NAMALWA (cell line): ENCODE measurements at places on chromosomes 3 and 15.

GRCh38 chr3:186057594-186057993 is 51.3 kb downstream of the ETV5 start:
- no peak for DNase-seq

DNA sequence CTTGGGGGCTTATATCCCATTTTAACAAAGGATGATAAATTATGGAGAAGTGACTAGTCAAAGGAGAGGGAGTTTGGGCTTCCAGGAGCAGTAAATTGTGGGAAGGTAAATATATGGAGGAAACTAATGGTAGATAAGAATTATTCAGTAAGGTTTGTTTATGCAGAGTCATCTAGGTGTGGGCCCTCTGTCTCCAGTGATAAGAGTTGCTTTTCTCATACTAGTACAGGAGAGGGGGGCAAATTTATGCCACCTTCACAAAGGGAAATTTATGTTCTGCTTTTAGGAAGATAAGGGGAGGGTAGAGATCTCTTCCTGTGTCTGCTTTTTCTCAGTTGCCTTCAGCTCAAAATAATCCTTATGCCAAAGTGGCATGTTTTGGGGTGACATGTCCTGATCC is 383.7 kb upstream of the PPP2R3A start:
- DNase-seq, result no peak

DNA sequence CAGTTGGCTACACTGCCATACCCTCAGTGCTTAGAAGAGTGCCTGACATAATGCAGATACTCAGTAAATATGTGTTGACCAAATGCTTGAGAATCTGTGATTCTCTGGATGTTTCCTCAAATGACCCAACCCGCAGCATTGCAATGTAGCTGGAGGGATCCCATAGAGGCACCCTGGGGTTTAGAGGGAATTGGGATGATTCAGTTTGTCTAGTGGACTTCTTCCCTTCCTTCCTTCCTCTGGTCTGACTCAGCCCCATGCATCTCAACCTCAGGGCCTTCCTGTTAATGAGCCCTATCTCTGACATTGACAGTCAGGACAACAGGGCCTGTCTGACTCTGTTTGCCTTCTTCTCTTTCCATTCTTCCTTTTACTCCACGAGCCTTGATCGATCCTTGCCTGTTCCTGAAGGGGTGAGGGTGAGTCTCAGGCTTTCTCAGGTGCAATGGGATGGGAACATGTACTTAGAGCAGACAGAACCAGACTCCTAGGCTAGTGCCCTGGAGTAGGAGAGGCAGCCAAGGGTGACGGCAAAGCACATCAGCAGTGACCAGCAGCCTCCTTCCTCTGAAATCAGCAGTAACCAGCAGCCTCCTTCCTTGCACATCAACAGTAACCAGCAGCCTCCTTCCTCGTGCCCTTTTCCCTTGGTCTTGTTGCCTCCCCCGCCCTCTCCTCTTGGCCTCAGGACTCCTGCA is 78.2 kb downstream of the DGKG start:
- no peak for DNase-seq

- DNase-seq, result peak; percentile 11
Measured at GRCh38 chr3:192449036-192449435, 278.3 kb downstream of the FGF12 start.
